Stimulated activated CD8-positive, alpha-beta memory T cell treated with anti-CD3 and anti-CD28 coated beads, Interleukin-7, amount 100 ng/mL, for 1 hour (primary cell): ENCODE measurements at places on chromosomes 5 and 9.

- DNase-seq, result no peak
These were observed 12.8 kb downstream of the SCAMP1 start for GRCh38 chr5:78373231-78373630.

DNA sequence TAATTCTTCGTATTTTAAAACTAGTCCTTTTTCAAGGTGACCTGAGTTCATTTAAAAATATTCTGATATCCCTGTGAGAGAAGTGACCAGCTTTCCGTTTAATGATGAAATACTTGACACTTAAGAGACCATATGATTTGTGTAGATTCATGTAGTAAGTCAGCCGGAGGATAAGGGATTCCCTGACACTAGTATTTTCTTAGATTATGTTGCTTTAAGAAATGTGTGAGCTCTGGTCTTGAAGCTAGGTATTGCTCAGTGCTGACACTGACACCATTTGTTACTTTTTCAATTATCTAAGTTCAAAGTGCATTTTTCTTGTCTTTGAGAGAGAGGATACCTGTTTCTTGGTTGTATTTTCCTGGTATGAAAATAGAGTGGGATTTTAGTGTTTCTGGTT, 4.2 kb downstream of the NIPBL start:
- no peak for DNase-seq

DNA sequence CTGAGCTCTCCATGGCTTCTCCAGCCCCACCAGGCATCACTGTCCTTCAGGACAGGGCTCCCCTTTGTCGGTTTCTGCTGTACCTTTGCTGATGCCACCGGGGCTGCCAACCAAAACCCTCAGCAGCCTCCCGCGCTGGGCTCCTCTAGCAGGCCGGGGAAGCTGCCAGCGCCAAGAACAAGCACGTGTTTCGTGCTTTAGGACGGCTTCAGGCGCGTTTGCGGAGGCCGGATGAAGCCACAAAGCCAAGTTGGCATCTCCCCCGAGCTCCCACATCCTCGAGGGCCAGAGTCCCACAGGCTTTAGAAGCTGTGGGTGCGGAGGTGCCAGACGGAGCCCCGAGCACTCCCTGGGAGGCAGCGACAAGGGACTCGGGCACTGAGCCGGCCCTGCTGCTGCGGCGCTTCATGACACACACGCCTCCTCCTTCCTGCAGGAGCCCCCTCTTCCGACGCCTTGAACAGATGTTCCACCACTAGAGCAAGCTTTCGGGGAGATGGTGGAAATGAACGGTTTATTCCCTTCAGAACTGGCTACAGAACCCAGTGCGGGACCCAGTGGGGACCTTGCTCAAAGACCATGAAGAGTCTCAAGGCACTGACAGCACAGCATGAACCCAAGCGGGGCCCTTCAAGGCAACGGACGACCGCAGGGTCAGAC, 36.7 kb downstream of the SARDH start:
- no peak for DNase-seq

DNA sequence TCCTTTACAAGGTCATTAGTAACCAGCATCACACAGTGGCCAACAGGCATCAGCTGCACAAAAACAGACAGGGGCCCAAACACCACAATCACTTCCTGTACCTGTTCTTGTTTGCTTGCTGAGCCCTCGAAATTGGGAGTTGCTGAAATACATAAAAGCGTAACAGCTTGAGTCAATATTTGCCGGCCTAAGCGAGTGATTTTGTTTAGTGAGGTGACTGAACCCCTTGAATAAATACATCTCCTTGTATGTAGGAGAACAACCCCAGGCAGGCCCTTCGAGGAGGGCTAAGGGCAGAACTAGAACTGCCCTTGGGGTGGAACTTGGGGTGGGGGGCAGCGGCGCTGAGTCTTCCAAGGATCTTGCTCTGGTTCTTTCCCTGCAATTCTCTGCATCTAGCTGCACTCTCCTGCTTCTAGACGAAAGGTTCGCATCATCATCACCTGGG, 502.5 kb downstream of the RASEF start:
- no peak for DNase-seq

GRCh38 chr9:89605465-89606048, 745 bp downstream of the GADD45G start:
- DNase-seq, result no peak
